ENCODE measurements at places on chromosomes 3 and 15.
A peak's percentile ranks its signal among the peaks of the same experiment; 100 is the strongest.

DNA sequence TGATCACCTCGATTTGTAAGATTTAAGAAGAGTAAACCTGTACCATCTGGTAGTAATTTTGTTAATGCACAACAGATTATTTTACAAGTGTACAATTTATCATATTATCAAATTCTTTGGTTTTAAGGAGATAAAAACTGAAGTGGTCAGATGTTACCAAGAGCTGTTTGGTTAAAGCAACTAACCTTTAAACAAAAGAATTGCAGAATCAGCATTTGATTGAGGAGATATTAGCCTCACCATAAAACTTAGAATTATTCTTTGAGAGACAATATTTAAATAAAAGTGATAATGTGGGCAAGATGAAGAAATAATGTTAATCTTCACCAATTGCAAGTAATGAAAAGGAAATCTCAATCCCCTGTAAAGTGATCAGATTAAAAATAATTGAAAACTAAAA, 1034.9 kb downstream of the ROBO1 start:
- no peak overlapping the region for H3K27ac ChIP-seq
- DNase-seq: no peak
- H3K4me3 ChIP-seq: no peak overlapping the region
- peaks cover 7% of the 10 kb centered on the region for H3K4me1 ChIP-seq
- H3K36me3 ChIP-seq: no peaks in the 10 kb centered on the region

DNA sequence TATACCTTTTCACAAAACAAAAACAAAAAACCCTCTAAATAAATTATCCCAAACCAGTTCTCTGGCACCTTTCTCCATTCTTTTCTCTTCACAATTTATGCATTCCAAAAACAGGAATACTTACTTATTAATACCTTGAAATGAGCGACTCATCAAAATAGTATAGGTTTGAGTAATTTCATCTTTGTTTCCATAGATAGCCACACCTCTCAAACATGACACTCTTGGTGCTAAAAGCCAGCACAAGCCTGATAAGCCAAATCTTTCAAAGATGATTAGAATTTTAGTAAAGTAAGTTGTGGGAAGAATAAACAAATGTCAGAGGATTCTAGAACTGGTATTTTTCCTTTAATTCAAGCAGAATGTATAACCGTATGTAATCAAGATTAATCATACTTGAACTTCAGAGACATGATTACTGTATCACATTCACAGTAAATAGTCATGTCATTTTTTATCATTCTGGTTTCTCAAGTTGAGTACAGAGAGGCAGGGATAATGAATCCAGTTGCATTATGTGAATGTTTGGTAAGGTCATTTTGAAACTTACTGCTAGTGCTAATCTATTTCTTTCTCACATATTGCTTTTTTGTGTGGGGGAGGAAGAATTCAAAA, 12.1 kb upstream of the WDR5B start:
- H3K4me1 ChIP-seq: peaks cover 1% of the 10 kb centered on the region
- H3K27ac ChIP-seq: no peak overlapping the region
- H3K4me3 ChIP-seq: no peak overlapping the region
- H3K36me3 ChIP-seq: peaks cover 19% of the 10 kb centered on the region

GRCh38 chr3:51980253-51980652, 3.1 kb upstream of the ACY1 start:
- H3K27ac ChIP-seq: no peak overlapping the region
- no peak overlapping the region for H3K4me3 ChIP-seq
- peaks cover 18% of the 10 kb centered on the region for H3K4me1 ChIP-seq
- no peak for DNase-seq

- H3K4me3 ChIP-seq: peak overlapping the region; percentile 37
- H3K36me3 ChIP-seq: peaks cover 5% of the 10 kb centered on the region
- H3K27ac ChIP-seq: peak overlapping the region; percentile 85
- DNase-seq: no peak
- H3K27me3 ChIP-seq: no peaks in the 10 kb centered on the region
Measured at GRCh38 chr15:88624156-88624970, 3.2 kb downstream of the AEN start.

GRCh38 chr15:60077581-60078359, 73.7 kb downstream of the FOXB1 start:
- H3K27me3 ChIP-seq: peaks cover 11% of the 10 kb centered on the region
- peaks cover 30% of the 10 kb centered on the region for H3K4me1 ChIP-seq
- H3K4me3 ChIP-seq: no peak overlapping the region
- no peaks in the 10 kb centered on the region for H3K36me3 ChIP-seq
- DNase-seq: no peak

- H3K36me3 ChIP-seq: no peaks in the 10 kb centered on the region
- DNase-seq: no peak
- H3K27me3 ChIP-seq: peaks cover 28% of the 10 kb centered on the region
- H3K4me1 ChIP-seq: peaks cover 1% of the 10 kb centered on the region
- no peak overlapping the region for H3K4me3 ChIP-seq
- no peak overlapping the region for H3K27ac ChIP-seq
Measured at GRCh38 chr15:63491116-63491827, 13.1 kb upstream of the USP3 start.

DNA sequence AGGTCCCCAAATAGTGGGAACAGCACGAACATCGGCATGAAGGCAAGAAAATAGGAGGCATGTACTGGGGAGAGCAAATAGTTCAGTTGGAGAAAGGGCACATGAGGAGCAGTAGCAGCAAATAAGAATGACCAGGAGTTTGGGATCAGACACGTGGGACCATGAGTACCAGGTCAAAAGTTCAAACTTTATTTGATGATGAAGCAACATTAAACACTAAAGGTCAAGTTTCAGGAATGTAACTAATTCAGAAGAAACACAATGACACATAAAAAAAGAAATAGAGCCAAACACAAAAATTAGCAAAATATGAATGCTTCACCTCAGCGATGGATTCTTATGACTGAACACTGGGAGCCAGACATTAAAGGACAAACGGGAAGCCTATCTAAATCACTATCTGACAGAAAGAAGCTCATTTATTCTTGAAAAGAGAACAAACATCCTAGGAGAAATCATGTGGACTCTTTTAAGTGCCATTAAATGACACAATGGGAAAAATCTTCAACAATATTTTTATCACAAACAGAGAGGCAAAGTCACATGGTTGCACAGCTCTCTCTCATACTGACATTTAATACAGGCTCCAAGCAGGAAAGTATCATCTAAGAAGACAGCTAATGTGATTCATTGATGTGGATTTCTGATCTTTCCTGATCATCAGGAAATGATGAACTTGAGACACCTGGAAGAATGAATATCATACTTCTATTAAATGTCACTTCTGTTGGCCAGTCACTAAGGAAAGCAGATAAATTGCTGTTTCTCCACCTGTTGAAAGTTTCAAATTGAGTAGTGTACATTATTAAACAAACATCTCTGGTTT, 216.9 kb upstream of the THBS1 start:
- peaks cover 17% of the 10 kb centered on the region for H3K4me1 ChIP-seq
- H3K27ac ChIP-seq: no peak overlapping the region
- no peak for DNase-seq

- no peaks in the 10 kb centered on the region for H3K36me3 ChIP-seq
- H3K27ac ChIP-seq: peak overlapping the region; percentile 45
- DNase-seq: no peak
- peaks cover 29% of the 10 kb centered on the region for H3K4me1 ChIP-seq
- H3K27me3 ChIP-seq: no peaks in the 10 kb centered on the region
- H3K4me3 ChIP-seq: no peak overlapping the region
Measured at GRCh38 chr15:40111888-40112287, 3.2 kb upstream of the BMF start.

DNA sequence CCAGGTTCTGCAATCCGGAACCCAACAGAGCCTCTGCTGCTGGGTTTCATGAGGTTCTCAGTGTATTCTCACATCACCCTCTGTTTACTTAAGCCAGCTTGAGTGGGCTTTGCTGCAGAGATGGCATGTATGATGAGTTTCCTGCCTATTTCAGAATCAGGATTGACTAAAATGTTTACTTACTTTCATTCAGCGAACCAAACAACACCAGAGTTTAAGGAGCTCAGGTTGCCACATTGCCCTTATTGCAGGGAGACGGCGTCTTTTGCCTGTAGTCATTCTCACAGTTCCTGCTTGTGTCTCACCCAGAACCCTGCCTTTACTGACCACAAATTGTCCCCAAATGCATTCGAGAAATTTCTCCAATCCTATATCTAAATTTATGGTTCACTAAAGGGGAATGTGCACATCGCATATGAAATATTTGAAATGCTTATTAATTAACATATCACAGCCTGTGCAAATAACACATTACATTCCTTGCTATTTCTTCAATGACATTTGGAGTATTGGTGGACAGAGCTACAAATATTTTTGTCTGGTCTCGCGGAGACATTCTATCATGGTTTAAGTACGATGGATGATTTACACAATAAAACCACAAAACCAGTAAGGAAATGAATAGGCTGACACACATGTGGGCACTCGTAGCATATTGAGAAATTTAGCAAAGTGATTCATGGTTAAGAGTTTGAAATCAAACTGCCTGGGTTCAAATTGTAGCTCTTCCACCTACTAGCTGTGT, 377.2 kb upstream of the CFAP20DC start:
- H3K27me3 ChIP-seq: peaks cover 37% of the 10 kb centered on the region
- H3K4me1 ChIP-seq: peaks cover 10% of the 10 kb centered on the region
- H3K4me3 ChIP-seq: no peak overlapping the region
- DNase-seq: no peak
- no peaks in the 10 kb centered on the region for H3K36me3 ChIP-seq

- no peaks in the 10 kb centered on the region for H3K36me3 ChIP-seq
- no peak for DNase-seq
- peaks cover 81% of the 10 kb centered on the region for H3K4me1 ChIP-seq
- H3K4me3 ChIP-seq: no peak overlapping the region
Measured at GRCh38 chr15:68792901-68793766, 27.6 kb downstream of the ANP32A start.

DNA sequence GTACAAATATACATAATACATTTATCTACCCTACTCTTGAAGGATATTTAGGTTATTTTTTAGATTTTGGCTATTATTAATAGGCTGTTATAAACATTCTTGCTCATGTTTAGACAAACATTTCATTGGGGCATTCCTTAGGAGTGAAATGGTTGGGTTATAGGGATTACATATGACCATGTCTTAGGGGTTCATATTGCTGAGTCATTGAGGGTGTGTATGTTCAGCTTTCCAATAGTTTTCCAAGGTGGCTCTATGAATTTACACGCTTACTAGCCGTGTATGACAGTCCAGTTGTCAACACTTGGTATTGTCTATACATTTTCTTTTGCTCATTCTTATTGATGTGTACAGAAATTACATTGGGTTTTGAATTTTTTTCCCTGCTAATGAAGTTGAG, 125.8 kb downstream of the OXSM start:
- no peak for DNase-seq
- no peak overlapping the region for H3K27ac ChIP-seq
- H3K36me3 ChIP-seq: peaks cover 1% of the 10 kb centered on the region
- H3K4me3 ChIP-seq: no peak overlapping the region
- H3K27me3 ChIP-seq: no peaks in the 10 kb centered on the region

DNA sequence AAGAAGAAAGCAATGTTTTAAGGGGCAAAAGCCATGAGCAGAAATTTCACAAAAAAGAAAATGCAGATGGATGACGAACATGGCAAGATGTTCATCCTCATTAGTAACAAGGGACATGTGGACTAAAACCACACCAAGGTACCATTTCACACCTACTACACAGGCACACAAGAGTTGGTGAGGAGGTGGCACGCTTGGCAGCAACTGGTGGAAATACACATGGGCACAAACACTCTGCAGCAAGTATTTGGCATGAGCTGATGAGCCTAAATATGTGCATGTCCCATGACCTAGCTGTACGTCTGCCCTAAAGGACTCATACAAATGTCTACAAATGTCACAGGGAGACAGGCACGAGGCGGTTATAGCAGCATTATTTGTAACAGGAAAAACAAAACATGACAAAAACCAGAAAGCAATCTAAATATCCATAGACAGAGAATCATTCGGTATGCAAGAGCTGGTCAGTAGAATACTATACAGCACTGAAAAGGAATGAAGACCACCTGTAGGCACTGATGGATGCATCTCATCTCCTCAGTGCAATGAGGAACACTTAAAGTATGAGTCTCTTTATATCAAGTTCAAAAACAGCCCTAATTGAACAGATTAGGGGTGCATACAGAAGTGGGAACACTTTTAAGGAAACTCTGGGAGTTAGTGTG, 11.5 kb upstream of the FBLN2 start:
- H3K4me3 ChIP-seq: no peak overlapping the region
- no peak for DNase-seq
- no peaks in the 10 kb centered on the region for H3K4me1 ChIP-seq
- H3K36me3 ChIP-seq: no peaks in the 10 kb centered on the region
- H3K27ac ChIP-seq: no peak overlapping the region

- no peaks in the 10 kb centered on the region for H3K36me3 ChIP-seq
- no peak overlapping the region for H3K4me3 ChIP-seq
- no peak for DNase-seq
Measured at GRCh38 chr3:149411583-149411982, 34.1 kb upstream of the TM4SF1 start.

- H3K36me3 ChIP-seq: peaks cover 11% of the 10 kb centered on the region
- H3K4me3 ChIP-seq: no peak overlapping the region
- no peaks in the 10 kb centered on the region for H3K27me3 ChIP-seq
- DNase-seq: no peak
- H3K27ac ChIP-seq: no peak overlapping the region
- H3K4me1 ChIP-seq: peaks cover 6% of the 10 kb centered on the region
Measured at GRCh38 chr3:180980611-180981010, 8.9 kb downstream of the DNAJC19 start.

DNA sequence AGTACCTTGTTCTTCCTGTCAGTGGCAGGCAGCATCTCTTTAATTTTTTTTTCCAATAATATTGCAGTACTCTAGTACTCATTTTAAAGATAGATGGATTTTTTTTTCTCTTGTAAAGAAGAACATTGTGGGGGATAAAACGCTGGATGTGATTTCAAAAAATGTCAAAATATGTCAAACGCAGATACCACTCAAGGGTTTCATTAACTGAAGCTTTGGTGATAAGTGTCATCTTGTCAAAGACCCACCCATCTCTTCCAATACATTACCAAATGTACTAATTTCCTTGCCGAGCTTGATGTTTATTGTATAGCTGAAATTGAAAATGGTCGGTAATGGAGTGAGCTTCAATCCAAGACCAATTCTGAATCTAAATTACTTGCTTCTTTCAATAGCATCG, 332.4 kb upstream of the SOX2 start:
- H3K27ac ChIP-seq: no peak overlapping the region
- no peaks in the 10 kb centered on the region for H3K27me3 ChIP-seq
- no peaks in the 10 kb centered on the region for H3K4me1 ChIP-seq
- no peak overlapping the region for H3K4me3 ChIP-seq
- H3K36me3 ChIP-seq: no peaks in the 10 kb centered on the region

DNA sequence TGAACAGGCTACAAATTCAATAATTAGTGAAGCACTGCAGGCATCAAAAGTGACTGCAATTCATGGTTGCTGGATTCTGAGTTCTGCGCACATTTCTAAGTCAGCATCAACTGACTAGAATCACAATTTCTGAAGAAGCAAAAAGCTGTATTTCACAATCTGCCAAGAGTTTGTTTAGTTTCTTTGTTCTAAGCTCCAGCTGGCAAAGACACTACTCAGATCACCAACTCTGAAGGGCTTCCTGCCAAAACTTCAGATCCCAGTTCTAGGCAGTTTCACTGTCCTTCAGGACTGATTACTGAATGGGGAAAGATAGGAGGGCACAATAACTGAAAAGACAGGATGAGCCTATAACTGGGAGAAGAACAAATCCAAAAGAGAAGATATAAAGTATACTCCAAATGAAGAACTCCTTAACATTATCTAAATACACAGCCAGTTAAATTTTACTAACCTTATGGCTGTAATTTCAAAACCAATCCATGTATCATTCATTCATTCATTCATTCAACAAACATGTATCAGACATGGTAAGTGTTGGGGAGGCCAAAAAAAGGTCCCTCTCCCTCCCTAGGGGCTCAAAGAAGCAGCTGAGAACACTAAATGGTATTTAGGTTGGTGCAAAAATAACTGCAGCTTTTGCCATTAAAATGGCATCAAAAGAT, 17.1 kb downstream of the TJP1 start:
- peak overlapping the region; percentile 41 for H3K27ac ChIP-seq
- H3K4me1 ChIP-seq: peaks cover 32% of the 10 kb centered on the region
- peaks cover 8% of the 10 kb centered on the region for H3K36me3 ChIP-seq
- no peak overlapping the region for H3K4me3 ChIP-seq

Data from progenitor cell of endocrine pancreas (in vitro differentiated cells).